ENCODE measurements at places on chromosomes 5 and 9.

GRCh38 chr9:103804077-103804735, 289.9 kb upstream of the SMC2 start:
- no peak for DNase-seq

DNA sequence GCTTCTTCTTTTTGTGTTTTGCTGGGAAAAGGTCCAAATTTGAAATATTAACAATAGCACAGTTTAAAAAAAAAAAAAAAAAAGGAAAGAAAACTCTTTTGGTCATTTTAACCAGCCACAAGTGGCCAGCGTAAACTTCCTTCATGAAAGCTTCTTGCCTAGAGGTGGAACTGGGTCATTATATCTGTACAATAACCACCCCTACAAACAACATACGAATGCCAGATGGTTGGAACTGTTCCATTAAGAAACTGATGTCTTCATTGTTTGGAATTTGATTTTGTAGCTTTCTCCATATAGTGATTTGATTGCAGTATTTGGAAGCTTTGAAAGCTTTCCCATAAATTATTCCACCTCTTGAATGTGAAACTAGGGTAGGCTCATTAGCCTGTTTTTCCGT, 18.3 kb upstream of the LPAR1 start:
- DNase-seq: no peak

GRCh38 chr5:93184041-93184440, 397.0 kb downstream of the NR2F1-AS1 start:
- DNase-seq: no peak

DNA sequence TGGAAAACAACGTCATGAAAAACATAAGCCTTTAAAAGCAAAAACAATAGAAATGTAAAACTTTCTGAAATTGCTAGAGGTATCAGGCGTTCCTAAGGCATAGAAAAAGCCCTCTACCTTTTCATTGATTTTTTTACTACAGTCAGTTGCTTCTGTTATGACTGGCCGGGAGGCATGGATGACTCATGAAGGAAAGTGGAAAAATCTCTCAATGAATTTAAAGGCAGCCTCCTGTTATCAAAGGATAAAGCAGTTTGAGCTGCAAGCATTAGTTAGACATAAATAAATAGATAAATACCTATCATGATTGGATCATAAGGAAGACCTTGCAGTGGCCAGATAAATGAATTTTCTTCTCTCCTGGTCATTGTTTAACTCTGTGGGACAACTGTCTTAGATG, 281.6 kb downstream of the MAST4 start:
- no peak for DNase-seq

- DNase-seq: no peak
These were observed 33.4 kb downstream of the SYK start for GRCh38 chr9:90834828-90835595.

GRCh38 chr9:7300484-7300883, 499.1 kb downstream of the DMAC1 start:
- DNase-seq: no peak

All from stimulated activated CD4-positive, alpha-beta T cell treated with anti-CD3 and anti-CD28 coated beads, Interleukin-1b, Interleukin-23, amount 100 ng/mL, for 48 hours (primary cell).